GM12865 (cell line): ENCODE measurements at places on chromosomes 5 and 9.

GRCh38 chr5:22465177-22465576 is 388.0 kb downstream of the CDH12 start:
- DNase-seq = no peak

GRCh38 chr9:97769208-97769607 is 72.1 kb upstream of the XPA start:
- no peak for DNase-seq

DNA sequence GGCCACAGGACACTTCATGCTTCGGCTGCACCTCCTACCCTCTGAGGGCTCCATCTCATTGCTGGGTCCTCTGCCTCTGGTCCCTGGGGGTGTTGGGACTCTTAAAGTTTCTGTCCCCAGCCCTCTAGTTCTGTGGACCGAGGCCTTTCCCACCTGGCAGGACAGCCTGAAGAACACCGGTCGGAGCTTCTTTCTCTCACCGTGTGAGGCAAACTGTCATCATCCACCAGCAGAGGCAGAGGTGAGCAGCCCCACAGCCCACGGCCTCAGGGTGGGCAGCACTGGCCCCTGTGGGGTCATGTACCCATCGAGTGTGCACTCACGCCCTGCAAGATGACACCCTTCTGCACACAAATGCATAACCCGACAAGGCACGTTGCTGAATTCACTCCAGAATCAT is 49.9 kb downstream of the IRX2 start:
- DNase-seq = no peak

DNA sequence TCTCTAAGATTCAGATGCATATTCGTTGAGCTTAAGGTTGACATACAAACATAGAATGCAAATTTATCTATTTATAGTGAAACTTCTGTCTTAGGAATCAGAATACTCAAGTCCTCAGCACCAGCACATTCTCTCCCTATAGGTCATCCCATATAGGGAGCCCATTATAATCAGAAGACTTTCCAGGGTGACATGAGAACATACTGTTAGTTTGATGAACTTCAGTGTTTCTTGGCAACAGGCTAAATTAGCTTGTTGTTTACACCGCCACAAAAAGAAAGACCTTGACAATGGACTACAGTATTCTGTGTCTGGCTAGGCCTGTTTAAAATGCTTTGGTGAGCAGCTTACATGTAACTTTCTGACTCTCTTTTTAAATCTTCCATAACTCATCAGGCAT is 104.2 kb downstream of the TAF11L14 start:
- no peak for DNase-seq

- DNase-seq = peak; percentile 51
Measured at GRCh38 chr5:163460562-163461171, at the start of gene HMMR. HMMR (plus strand) TSS chr5:163460632; CDS start chr5:163460693, 61 bp downstream.

- peak; percentile 95 for DNase-seq
Measured at GRCh38 chr9:128218518-128219389, 15.6 kb downstream of the DNM1 start.

DNA sequence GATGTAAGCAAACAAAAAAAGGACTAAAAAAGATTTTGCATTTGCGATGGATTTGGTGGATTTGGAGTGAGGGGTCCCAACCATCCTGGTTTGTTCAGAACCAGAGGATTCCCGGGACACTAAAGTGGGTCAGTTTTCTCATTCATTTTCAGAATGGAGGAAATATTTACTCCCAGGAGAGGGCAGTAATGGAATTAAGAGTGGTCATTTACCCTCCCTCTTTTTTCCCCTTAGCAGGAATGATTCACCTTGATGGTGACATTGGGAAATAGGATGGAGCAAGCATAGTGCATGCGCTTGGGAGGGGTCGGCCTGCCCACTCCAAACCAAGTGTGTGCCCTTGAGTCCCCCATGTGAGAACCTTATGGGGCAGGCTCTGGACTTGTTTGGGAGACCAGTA is 164.2 kb upstream of the PUM3 start:
- no peak for DNase-seq

DNA sequence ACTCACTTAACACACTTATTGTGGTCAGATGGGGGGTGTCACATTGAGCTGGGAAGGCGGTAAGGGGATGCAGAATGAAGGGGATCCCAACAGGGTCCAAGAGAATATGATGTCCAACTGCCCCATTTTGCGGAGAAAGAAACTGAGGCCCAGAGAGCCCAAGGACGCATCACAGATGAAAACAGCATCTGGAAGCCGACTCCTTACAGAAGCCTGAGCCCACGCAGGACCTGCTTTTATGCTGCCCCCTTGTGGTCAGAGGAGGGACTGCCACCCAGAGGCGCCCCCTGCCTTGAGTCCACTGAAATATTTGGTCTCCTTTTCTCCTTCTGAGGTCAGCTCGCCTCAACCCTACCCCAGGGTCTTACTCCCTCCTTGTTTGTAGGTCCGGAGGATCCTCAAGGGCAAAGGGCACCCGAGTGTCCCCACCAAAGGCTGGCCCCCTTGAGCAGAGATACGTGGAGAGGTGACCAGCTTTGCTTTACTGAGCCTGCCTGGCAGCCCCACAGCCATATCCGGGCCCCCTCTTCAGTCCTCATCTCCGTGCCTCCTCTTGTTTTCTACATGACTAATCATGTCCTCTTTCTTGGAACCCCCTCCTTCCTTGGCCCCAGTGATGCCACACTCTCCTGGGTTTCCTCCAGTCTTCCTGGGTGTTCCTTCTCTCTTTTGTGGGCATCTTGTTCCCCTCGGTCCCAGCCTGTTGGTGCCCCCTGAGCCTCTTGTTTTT is 30.0 kb upstream of the TTLL11 start:
- peak; percentile 72 for DNase-seq

DNA sequence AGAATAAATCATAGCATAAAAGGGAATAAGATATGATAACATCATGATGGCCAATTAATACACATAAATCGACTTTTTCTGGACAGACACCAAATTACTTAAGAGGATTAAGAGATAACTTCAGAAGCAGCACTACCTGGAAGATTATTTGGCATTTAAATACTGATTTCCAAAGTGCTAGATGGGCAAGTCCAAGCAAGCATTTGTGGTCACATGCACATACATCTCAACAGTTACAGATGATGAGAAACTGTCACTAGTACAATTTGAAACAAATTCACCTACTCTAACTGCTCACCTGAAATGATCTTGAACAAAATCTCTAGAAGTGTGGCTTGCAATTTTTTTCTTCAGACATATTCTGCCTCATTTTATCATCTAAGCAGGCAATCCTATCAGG is 26.8 kb upstream of the RASGEF1C start:
- DNase-seq = no peak

GRCh38 chr5:40233268-40233667 is 446.4 kb upstream of the PTGER4 start:
- no peak for DNase-seq
